Dermis blood vessel endothelial cell (primary cell): ENCODE measurements at places on chromosomes 2 and 18. TPM values are rescaled to one million over a fixed set of nuclear protein-coding genes. Genes with fewer than 3 reads are reported as not detected.

The PROM2 gene
- 0.05 and 0.34 TPM in 2 replicates for total RNA-seq

The FMNL2 gene
- 44.4 and 60.6 TPM in 2 replicates for total RNA-seq

The NT5C1B gene
- not detected in 2 replicates for total RNA-seq

The INHA gene
- total RNA-seq, result not detected in 2 replicates

The LYPD6 gene
- 9.4 and 14.1 TPM in 2 replicates for total RNA-seq

The SP140 gene
- 0.09 TPM in 1 of 2 replicates, not detected in the other for total RNA-seq

The MPHOSPH10 gene
- 17.4 and 18.9 TPM in 2 replicates for total RNA-seq

The IL36A gene
- not detected in 2 replicates for total RNA-seq

The AP1S3 gene
- 1.2 and 4.4 TPM in 2 replicates for total RNA-seq

The CXCR4 gene
- 57.4 and 188 TPM in 2 replicates for total RNA-seq

The DNAJC5G gene
- total RNA-seq, result 0.93 and 2.7 TPM in 2 replicates

The DLX2 gene
- total RNA-seq, result not detected in 2 replicates

The XPO1 gene
- 186 and 254 TPM in 2 replicates for total RNA-seq

The DSG2 gene
- total RNA-seq, result 3.9 and 9.7 TPM in 2 replicates

The MEMO1 gene
- 37.3 and 49.1 TPM in 2 replicates for total RNA-seq

The HOXD1 gene
- 11.2 and 15.4 TPM in 2 replicates for total RNA-seq

The SLC38A11 gene
- not detected in 2 replicates for total RNA-seq

The EMILIN1 gene
- 33.7 and 41.9 TPM in 2 replicates for total RNA-seq

The PROKR1 gene
- under 0.01 TPM in 1 of 2 replicates, not detected in the other for total RNA-seq

The SLC5A7 gene
- total RNA-seq, result not detected in 2 replicates

The RTP5 gene
- total RNA-seq, result not detected in 2 replicates

The MDH1 gene
- total RNA-seq, result 118 and 139 TPM in 2 replicates

The NTSR2 gene
- total RNA-seq, result not detected in 2 replicates

The STK36 gene
- 11.5 and 15.3 TPM in 2 replicates for total RNA-seq
